Activated T-helper 1 cell treated with anti-CD3 and anti-CD28 coated beads, Interleukin-12 subunit alpha, Interleukin-12 subunit beta, Interleukin-2, Interleukin-4 antibody, amounts not matched to agents 30 ng/mL and 10 ng/mL and 1 ng/mL, durations not matched to agents 14 hours and 24 hours and 36 hours (primary cell): ENCODE measurements at places on chromosomes 2 and 18. TPM values are rescaled to one million over a fixed set of nuclear protein-coding genes. Genes with fewer than 3 reads are reported as not detected.

The ARHGAP25 gene
- 71.6 and 74.2 TPM in 2 replicates for total RNA-seq

The GCKR gene
- total RNA-seq, result not detected in 2 replicates

The APCDD1 gene
- not detected in 2 replicates for total RNA-seq

The XIRP2 gene
- total RNA-seq, result not detected in 2 replicates

The IL1R1 gene
- total RNA-seq, result 1.5 and 2.4 TPM in 2 replicates

The OR6B2 gene
- total RNA-seq, result not detected in 2 replicates

The RNF144A gene
- total RNA-seq, result 14.4 and 16.6 TPM in 2 replicates

The COLEC11 gene
- not detected in 2 replicates for total RNA-seq

The PAX3 gene
- not detected in 2 replicates for total RNA-seq

The CDK5R2 gene
- not detected in 2 replicates for total RNA-seq

The D2HGDH gene
- total RNA-seq, result 27.1 and 28.7 TPM in 2 replicates

- H3K36me3 ChIP-seq, result no peaks in the 10 kb centered on the region
- H3K4me1 ChIP-seq, result no peaks in the 10 kb centered on the region
- H3K4me3 ChIP-seq, result no peak overlapping the region
- H3K27me3 ChIP-seq, result peaks cover 3% of the 10 kb centered on the region
Measured at GRCh38 chr2:95292623-95293260, 4.4 kb upstream of the KCNIP3 start.

- no peaks in the 10 kb centered on the region for H3K27me3 ChIP-seq
- no peaks in the 10 kb centered on the region for H3K4me1 ChIP-seq
- H3K27ac ChIP-seq, result no peak overlapping the region
- peaks cover 56% of the 10 kb centered on the region for H3K36me3 ChIP-seq
- no peak for DNase-seq
- H3K4me3 ChIP-seq, result no peak overlapping the region
Measured at GRCh38 chr2:197405582-197405981, 29.2 kb downstream of the SF3B1 start.

DNA sequence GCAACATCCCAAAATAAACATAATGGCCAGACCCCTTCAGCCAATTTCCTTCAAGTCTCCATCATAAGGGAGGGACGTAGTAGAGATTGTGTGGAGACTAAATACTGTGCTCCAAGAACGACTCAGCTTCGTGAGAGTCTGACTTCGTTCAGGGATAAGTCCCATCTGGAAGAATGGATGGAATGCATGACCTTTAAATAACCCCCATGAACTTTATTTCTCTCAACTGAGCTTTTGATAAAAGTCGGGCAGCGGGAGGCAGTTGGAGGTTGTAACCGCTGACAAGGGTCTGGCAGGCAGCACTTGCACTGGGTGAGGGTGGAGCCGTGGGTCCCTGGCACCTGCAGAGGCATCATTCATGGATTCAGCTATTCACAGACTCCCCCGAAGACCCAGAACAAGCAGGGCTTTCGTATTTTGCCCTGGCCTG lies 115.9 kb downstream of the ZFP36L2 start:
- no peak overlapping the region for H3K27ac ChIP-seq
- H3K4me1 ChIP-seq, result peaks cover 4% of the 10 kb centered on the region
- DNase-seq, result no peak
- peaks cover 4% of the 10 kb centered on the region for H3K36me3 ChIP-seq

DNA sequence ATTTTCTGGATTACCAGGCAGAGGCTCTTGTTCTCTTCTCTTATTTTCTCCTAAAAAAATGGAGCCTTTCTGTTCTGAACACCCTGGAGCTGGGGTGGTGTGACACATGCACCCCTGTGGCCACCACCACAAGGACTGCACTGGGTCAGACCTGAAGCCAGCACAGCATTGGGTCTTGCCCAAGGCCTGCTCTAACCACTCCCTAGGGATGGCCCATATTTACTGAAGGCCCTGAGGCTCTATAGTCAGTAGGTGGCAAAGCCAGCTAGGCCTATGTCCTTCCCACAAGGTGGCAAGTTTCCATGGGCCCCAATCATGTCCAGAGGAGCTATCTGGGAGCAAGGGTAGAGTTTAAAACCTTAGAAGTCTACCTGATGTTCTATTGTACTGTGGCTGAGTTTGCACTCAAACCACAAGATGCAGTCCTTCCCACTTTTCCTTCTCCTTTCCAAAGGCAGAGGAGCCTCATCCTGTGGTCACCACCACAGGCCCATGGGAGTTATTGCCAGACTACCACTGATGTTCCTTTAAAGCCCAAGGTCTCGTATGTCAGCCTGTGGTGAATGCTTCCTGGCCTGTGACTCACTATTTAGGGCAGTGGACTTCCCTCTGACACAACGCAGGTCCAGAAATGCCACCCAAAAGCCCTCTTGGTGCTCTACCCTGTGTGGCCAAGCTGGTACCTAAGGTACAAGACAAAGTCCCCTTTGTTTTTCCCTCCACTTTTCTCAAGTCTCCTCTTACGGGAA lies 15.0 kb upstream of the FMNL2 start:
- no peak overlapping the region for H3K27ac ChIP-seq
- H3K36me3 ChIP-seq, result no peaks in the 10 kb centered on the region
- no peak overlapping the region for H3K4me3 ChIP-seq
- H3K27me3 ChIP-seq, result peaks cover 3% of the 10 kb centered on the region

DNA sequence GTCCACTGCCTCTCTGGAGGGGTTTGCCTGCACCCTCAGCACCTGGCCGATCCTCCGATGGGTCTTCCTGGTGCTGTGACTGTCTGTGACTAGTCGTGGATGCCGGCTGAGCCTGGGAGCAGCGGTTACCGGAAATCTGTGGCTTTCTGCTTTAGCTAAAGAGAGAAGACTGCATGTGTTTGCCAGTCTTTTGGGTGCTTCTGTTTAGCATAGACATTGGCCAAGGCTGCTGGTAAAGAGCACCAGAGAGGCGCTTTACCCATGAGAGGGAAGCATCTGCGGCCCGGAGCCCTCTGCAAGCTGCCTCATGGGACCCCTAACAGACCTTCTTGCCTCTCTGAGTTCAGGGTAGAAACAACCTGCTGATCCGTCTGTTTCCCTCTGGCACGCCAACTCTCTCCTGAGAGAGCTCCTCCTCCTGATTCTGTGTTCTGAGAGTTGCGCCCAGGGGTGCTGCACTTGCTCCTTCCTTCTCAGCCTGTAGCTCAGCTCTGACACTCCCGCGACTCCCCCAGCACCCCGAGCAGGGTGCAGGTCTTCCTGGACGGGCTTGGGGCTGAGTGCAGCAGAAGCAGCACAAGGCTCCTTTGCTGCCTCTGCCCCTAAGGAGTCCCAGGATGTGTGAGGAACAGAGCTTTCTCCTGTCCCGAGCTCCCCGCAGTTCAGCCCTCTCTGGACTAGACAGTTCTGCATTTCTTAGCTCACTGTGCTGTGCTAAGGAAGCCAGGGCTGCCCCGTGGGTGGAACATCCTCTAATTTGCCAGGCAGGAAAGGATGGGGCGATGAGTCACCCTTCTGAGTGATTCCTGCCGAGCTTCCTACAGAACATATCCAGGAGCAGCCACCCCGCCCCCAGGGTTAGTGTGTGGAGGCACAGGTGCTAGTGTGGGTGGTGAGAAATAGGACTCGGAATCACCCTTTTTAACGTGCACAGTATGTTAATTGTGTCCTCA lies 203.2 kb downstream of the SH3RF3 start:
- no peaks in the 10 kb centered on the region for H3K36me3 ChIP-seq
- H3K27me3 ChIP-seq, result peaks cover 32% of the 10 kb centered on the region
- peaks cover 29% of the 10 kb centered on the region for H3K4me1 ChIP-seq
- peak overlapping the region; percentile 76 for H3K4me3 ChIP-seq
- peak; percentile 12 for DNase-seq
- H3K27ac ChIP-seq, result peak overlapping the region; percentile 6

GRCh38 chr18:47471784-47472183 lies 220.3 kb upstream of the SKOR2 start:
- no peaks in the 10 kb centered on the region for H3K4me1 ChIP-seq
- H3K4me3 ChIP-seq, result no peak overlapping the region
- no peaks in the 10 kb centered on the region for H3K27me3 ChIP-seq
- DNase-seq, result no peak

DNA sequence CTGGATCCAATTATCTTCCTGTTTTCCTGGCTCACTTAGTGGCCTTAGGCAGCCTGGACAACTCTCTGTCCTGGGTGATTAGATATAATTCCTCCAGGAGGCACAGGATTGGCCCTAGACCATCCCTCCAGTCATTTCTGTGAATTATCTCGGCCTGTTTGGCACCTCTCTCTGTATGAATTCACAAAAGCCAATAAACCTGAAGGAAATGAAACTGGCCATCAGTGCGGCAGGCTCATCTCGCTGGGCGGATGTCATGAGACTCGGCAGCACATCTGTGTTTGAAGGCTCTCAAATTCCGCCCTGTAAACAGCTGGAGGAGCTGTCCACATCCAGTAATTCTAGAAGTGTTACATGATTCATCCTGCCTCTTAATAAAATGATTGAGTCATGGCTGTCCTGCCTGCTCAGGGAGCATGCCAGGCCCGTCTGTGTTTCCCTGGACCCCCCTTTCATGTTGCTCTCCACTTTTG lies 38.6 kb downstream of the ACOXL start:
- no peak for DNase-seq
- no peak overlapping the region for H3K27ac ChIP-seq
- no peaks in the 10 kb centered on the region for H3K4me1 ChIP-seq
- H3K36me3 ChIP-seq, result no peaks in the 10 kb centered on the region
- peaks cover 29% of the 10 kb centered on the region for H3K27me3 ChIP-seq

- peak overlapping the region; percentile 92 for H3K4me3 ChIP-seq
- peaks cover 32% of the 10 kb centered on the region for H3K36me3 ChIP-seq
- DNase-seq, result no peak
Measured at GRCh38 chr18:68713796-68714195, 1.1 kb downstream of the TMX3 start.

- no peak overlapping the region for H3K4me3 ChIP-seq
- H3K36me3 ChIP-seq, result no peaks in the 10 kb centered on the region
- H3K27me3 ChIP-seq, result peaks cover 26% of the 10 kb centered on the region
- no peak for DNase-seq
- H3K27ac ChIP-seq, result no peak overlapping the region
- H3K4me1 ChIP-seq, result peaks cover 22% of the 10 kb centered on the region
Measured at GRCh38 chr2:71456617-71457016, 3.3 kb downstream of the DYSF start.

- peaks cover 14% of the 10 kb centered on the region for H3K4me1 ChIP-seq
- H3K4me3 ChIP-seq, result no peak overlapping the region
- peaks cover 47% of the 10 kb centered on the region for H3K27me3 ChIP-seq
- H3K36me3 ChIP-seq, result no peaks in the 10 kb centered on the region
- no peak overlapping the region for H3K27ac ChIP-seq
Measured at GRCh38 chr2:230944123-230944653, 19.1 kb upstream of the GPR55 start.

DNA sequence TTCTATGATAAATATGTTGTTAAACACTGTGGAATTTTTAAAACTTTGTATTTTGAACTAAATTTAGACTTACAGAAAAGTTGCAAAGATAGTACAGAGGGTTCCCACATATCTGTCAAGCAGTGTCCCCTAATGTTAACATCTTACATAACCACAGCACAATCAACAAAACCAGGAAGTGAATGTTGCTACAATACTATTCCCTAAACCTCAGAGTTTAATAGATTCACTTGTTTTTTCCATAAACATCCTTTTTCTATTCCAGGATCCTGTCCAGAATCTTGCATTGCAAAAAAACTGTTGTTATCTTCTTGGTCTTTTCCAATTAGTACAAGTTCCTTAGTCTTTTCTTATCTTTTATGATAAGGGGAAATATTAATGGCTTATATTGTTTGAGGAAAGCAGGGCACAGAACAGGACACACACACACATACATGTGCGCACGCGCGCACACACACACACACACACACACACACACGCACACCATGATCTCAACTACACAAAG lies 251.1 kb upstream of the TRIB2 start:
- DNase-seq, result no peak
- H3K4me3 ChIP-seq, result no peak overlapping the region
- no peak overlapping the region for H3K27ac ChIP-seq
- peaks cover 4% of the 10 kb centered on the region for H3K36me3 ChIP-seq
- no peaks in the 10 kb centered on the region for H3K4me1 ChIP-seq

- no peak overlapping the region for H3K4me3 ChIP-seq
- DNase-seq, result no peak
- H3K4me1 ChIP-seq, result no peaks in the 10 kb centered on the region
- no peaks in the 10 kb centered on the region for H3K36me3 ChIP-seq
Measured at GRCh38 chr2:181626671-181627070, 30.2 kb downstream of the CERKL start.

DNA sequence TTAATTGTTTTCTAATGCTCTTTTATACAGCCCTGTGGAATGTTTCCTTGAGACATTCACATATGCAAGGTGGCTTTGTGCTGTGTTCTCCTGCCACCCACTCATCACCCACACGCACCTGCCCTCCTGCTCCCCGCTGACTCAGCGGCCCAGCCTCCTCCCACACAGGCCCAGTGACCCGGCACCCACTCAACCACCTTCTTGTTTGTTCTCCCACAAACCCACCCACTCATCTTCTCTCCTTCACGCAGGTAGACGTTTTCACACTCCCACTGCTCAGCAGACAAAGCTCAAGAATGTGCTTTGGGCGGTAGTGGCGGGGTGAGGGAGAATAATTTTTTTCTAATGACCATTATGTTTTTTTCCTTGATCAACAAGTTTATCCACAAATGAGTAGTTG lies 28.6 kb upstream of the NEMP2 start:
- no peaks in the 10 kb centered on the region for H3K27me3 ChIP-seq
- DNase-seq, result peak; percentile 8
- H3K4me1 ChIP-seq, result peaks cover 38% of the 10 kb centered on the region
- H3K4me3 ChIP-seq, result peak overlapping the region; percentile 6
- peak overlapping the region; percentile 87 for H3K27ac ChIP-seq

- peaks cover 63% of the 10 kb centered on the region for H3K4me1 ChIP-seq
- no peak overlapping the region for H3K4me3 ChIP-seq
- no peaks in the 10 kb centered on the region for H3K27me3 ChIP-seq
- peak overlapping the region; percentile 0 for H3K27ac ChIP-seq
- peaks cover 18% of the 10 kb centered on the region for H3K36me3 ChIP-seq
Measured at GRCh38 chr2:68206793-68207192, 45.5 kb downstream of the PPP3R1 start.

- H3K4me1 ChIP-seq, result no peaks in the 10 kb centered on the region
- H3K36me3 ChIP-seq, result no peaks in the 10 kb centered on the region
- H3K27me3 ChIP-seq, result no peaks in the 10 kb centered on the region
Measured at GRCh38 chr18:40949114-40949950, 1005.7 kb upstream of the PIK3C3 start.

- no peaks in the 10 kb centered on the region for H3K36me3 ChIP-seq
- H3K4me3 ChIP-seq, result peak overlapping the region; percentile 57
- peaks cover 37% of the 10 kb centered on the region for H3K4me1 ChIP-seq
Measured at GRCh38 chr2:74584088-74584645, 29.6 kb downstream of the DOK1 start.

GRCh38 chr18:11284811-11285210 lies 135.4 kb upstream of the PIEZO2 start:
- H3K27ac ChIP-seq, result no peak overlapping the region
- no peak for DNase-seq
- no peaks in the 10 kb centered on the region for H3K36me3 ChIP-seq
- no peaks in the 10 kb centered on the region for H3K4me1 ChIP-seq
- H3K4me3 ChIP-seq, result no peak overlapping the region
- H3K27me3 ChIP-seq, result peaks cover 1% of the 10 kb centered on the region

- no peaks in the 10 kb centered on the region for H3K27me3 ChIP-seq
- H3K4me3 ChIP-seq, result no peak overlapping the region
- H3K36me3 ChIP-seq, result peaks cover 47% of the 10 kb centered on the region
Measured at GRCh38 chr2:15633043-15633970, 41.6 kb downstream of the DDX1 start.
